ENCODE measurements at places on chromosomes 4 and X. TPM values are rescaled to one million over a fixed set of nuclear protein-coding genes. Genes with fewer than 3 reads are reported as not detected.

The HAND2 gene
- not detected for polyA plus RNA-seq

The H2AZ1 gene
- polyA plus RNA-seq, result 257 TPM

- no peak for DNase-seq
These were observed 8.4 kb downstream of the ZNF280C start for GRCh38 chrX:130260316-130260715.

DNA sequence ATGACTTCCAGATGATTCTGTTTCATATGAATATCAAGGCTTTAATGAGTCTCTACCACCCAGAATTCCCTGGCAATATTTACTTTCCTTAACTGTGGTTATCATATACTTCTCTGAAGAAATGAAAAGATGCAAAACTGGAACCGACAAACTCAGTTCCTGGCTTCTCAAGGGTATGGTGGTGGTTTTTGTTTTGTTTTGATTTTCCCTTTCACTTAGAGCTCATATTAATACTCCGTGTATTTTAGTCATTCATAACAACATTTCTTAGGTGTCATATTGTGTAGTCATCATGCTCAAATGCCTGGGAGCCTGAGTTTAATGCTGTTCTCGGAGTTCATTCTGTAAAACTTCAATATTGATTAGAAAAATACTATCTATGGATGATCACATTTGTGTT is 665 bp downstream of the TRPC5OS start:
- no peak for DNase-seq

- DNase-seq, result no peak
These were observed 146.6 kb downstream of the AASDH start for GRCh38 chr4:56240554-56241174.

DNA sequence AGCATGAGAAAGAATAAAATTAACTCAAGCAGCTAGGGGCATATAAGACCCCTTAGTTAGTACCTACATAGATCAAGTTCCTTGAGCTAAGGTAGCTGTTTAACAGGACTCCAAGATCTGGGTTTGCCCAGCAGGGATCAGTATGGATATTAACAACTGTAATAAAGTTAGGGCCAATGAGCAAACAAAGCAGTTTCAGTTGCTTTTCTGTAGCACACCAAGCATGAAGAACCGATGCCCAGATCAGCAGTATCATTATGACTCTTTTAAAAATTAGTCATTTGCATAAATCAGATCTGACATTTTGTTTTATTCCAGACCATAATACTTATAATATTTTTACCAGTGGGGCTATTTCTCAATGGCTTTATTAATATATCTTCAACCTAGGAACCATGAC is 80.9 kb downstream of the C4orf33 start:
- DNase-seq, result no peak

The PDLIM5 gene
- polyA plus RNA-seq, result 33.4 TPM

DNA sequence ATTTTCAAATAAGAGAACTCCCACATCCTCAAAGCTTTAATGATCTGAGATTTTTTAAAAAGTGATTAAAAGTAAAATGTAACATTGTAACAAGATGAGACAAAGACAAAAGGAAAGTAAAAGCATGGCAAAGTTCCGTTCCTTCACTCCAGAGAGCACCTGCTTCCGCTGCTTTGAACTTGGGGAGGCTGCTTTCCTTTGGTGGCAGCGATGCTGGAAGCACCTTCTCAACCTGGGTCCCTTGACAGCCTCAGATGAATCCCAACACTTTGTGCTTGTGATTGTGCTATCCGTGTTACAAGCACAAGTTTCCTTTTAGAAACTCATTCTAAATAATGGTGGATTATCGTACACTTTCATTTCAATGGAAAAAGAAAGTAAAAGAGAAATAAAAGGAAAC is 59.7 kb downstream of the HADH start:
- no peak for DNase-seq

- peak; percentile 41 for DNase-seq
These were observed 174.4 kb upstream of the ATP6AP2 start for GRCh38 chrX:40406330-40406859.

The RAB41 gene
- not detected for polyA plus RNA-seq

The IRAK1 gene
- 123 TPM for polyA plus RNA-seq

All from naive B cell (primary cell).